ENCODE measurements at places on chromosomes 7 and 10.
A peak's percentile ranks its signal among the peaks of the same experiment; 100 is the strongest.

DNA sequence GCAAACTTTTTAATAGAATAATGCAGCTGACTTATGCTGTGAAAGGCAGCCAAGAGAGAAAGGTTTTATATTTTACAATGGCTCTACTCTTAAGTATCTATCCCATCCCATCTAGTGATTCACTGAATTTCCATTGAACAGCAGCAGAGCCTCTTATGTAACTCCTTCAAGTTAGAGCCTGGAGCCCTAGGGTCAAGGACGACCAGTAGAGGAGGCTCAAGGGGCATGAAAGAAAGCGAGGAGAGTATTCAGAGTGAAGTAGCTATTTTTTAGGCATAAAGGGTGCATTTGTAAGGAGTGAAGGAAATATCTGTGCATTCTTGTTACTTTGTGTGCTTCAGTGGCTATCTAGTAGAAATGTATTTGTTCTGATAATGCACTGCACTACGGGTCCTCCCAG is 180.2 kb upstream of the TPK1 start:
- no peak for DNase-seq
- no peaks in the 10 kb centered on the region for H3K27me3 ChIP-seq
- no peaks in the 10 kb centered on the region for H3K4me1 ChIP-seq
- no peak overlapping the region for H3K27ac ChIP-seq
- no peaks in the 10 kb centered on the region for H3K36me3 ChIP-seq

- no peak overlapping the region for H3K4me3 ChIP-seq
- DNase-seq = peak; percentile 2
- H3K36me3 ChIP-seq = peaks cover 66% of the 10 kb centered on the region
- no peak overlapping the region for H3K27ac ChIP-seq
Measured at GRCh38 chr10:119933179-119933578, 40.6 kb downstream of the SEC23IP start.

GRCh38 chr10:70432101-70432500 is 9.4 kb downstream of the NODAL start:
- peaks cover 15% of the 10 kb centered on the region for H3K4me1 ChIP-seq
- no peak overlapping the region for H3K27ac ChIP-seq
- no peak for DNase-seq
- no peaks in the 10 kb centered on the region for H3K36me3 ChIP-seq
- no peak overlapping the region for H3K4me3 ChIP-seq

- H3K27me3 ChIP-seq = no peaks in the 10 kb centered on the region
- no peak overlapping the region for H3K27ac ChIP-seq
- H3K4me3 ChIP-seq = no peak overlapping the region
- no peaks in the 10 kb centered on the region for H3K4me1 ChIP-seq
Measured at GRCh38 chr10:110408203-110408871, 89.4 kb upstream of the DUSP5 start.

All from common myeloid progenitor, CD34-positive (primary cell).